ENCODE measurements at places on chromosomes 5 and 9.

- no peak for DNase-seq
Measured at GRCh38 chr5:140642718-140643117, 3.5 kb downstream of the TMCO6 start.

- DNase-seq: no peak
Measured at GRCh38 chr5:34716986-34717385, 60.9 kb downstream of the RAI14 start.

GRCh38 chr9:126758916-126759585 lies 45.8 kb upstream of the ZBTB43 start:
- DNase-seq: no peak

DNA sequence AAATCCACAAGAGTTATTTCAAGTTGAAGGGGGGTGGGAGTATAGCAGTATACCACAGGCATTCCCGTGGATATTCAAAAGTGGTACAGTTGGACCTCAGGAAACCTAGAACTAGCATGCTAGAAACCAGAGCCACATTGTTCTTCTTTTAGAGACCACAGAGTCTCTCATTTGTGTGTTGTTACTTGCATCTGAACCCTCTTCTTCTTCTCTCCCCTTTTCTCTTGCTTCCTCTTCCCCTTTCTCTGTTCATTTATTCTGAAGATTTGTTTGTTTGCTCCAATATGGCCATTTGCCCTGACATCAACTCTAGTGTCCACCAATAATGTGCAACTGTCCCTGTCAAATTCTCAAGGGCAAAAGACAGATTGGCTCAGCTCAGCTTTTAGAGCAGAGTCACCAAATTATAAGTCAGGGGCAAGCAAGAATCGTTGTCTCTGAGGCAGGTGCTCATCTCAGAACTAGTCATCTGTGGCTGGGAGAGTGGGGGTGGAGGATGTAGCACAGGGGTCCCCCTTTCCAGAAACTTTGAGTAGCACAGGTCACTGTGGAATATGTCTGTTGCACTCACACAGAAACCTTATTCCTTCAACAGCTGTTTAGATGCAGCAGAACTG lies 321.1 kb downstream of the ARRDC3 start:
- DNase-seq: no peak

DNA sequence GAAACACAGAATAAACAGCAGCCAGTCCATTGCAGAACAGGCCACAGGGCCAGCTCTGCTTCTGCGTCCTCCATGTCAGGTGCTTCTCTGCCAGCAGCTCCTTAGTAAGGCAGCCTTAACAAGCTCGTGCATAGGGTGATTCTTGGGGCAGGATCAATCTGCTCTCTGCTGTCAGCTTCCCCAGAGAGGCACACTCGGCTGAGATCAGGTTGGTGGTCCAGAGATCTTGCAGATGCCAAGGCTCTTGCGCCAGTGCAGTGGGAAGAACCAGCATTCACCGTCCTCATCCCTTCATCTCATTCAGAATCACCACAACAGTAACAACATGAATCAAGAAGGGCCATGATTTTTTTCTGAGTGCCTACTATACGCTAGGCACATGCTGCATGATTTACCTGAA lies 49.0 kb upstream of the ALDH1B1 start:
- no peak for DNase-seq

GRCh38 chr5:180470361-180470760 lies 23.8 kb upstream of the CNOT6 start:
- DNase-seq: no peak

- no peak for DNase-seq
Measured at GRCh38 chr9:132026932-132027585, 52.6 kb downstream of the MED27 start.

DNA sequence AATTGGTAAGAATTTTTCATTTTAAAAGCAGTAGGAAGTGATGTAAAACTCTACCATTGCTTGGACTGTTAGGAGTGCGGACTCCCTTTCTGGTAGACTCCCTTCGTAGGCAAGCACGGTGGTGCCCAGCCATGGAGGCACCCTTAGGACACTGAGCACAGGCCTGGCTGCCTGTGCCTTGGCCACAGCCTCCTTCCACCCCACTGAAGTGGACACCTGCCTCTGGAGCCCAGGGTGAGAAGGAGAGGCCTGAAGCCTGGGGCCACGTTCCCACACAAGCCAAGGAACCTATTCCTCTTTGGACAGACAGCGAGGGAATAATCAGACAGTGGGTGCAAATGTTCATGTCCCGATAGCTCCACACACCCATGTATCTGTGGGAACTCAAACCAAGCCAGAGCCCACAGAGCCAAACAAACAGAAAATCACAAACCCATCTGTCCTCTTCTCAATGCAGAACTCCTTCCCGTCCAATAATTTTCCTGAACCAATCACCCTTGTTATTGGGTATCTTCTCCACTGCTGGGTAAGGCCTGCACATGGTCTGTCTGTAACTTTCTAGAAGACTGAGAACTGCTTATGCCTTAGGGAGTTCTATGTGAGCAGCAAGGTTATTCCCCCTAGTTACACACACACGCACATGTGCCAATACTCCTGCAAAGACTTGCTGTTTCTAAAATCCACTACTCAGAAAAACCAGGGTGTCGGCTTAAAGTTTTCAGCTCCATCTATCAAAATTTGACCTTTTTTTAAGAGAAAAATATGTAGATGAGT lies 45.2 kb downstream of the UBE2QL1 start:
- DNase-seq: no peak

Data from AG04449 (cell line).